ENCODE measurements at places on chromosomes 3 and 15. TPM values are rescaled to one million over a fixed set of nuclear protein-coding genes. Genes with fewer than 3 reads are reported as not detected.

DNA sequence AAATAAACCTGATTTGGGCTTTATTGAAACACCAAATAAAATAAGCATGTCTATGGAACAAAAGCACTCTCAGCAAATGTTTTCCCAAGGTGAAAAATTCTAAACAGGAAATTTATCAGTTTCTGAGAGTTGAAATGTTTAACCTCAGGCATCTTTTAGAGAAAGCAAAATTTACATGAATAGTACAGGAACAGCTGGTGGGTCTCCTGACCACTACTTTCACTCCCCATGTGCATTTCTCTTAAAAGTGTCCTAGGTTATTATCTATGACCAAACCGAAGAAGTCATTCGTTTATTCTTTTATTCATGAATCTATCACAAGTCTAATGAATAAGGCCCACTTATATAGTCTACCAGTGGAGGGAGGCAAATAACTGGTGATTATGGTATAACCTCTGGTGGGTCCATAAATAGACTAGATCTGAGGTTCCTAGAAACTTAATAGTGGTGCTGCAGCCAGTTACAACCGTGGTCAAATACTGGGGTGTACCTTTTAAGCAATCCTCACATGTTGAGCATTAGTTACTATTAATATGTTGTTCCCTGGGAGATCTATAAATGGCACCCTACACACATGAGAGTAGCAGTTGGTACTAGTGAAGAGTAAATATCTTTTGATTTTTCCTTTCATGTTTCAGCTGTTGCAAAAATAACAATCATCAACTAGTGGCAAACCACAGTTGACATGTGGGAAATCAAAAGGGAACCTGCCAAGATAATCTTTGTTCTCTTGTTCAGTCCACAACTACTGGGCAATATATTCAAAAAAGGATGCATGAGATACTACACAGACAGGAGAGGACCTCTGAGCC, 169.3 kb upstream of the STAC start:
- DNase-seq = no peak

DNA sequence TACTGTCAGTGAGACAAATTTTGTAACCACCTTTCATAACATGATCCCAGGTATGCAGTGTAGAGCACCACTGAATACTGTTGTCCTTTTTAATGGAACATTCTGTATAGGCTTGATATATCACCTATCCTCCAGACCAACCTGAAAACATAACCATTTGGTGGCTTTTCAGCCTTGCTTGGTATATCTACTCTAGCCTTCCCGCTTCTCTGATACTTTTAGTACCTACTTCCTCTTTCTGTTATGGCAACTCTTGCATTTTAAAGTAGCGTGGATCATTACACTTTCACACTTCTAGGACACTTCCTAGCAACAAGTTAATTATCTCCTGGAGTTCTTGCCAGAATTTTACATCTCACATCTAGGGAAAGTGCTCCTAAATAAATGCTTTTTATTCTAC, 226.6 kb upstream of the ROBO1 start:
- DNase-seq = no peak

- DNase-seq = peak; percentile 50
Measured at GRCh38 chr3:186109897-186110803, 1.3 kb upstream of the ETV5 start.

- DNase-seq = no peak
Measured at GRCh38 chr3:52396011-52396906, 48.6 kb downstream of the SEMA3G start.

DNA sequence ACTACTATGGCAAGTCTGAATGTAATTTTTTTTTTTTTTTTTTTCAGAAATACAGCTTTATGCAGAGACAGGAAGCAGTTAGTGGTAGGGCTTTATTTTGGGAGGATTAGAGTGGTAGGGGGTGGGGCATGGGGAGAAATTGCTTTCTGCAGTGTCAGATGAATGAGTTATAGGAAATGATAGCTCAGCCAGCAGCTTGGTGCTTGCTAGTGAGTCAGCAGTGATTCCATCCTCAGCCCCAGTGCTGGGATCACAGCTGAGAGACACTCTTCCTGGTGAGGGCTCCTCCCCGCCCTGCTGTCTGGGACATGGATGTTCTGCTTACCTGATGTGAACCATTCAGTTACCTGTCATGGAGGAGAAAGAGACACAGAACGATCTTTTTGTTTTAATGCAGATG, 39.6 kb downstream of the SEMA6D start:
- DNase-seq = no peak

DNA sequence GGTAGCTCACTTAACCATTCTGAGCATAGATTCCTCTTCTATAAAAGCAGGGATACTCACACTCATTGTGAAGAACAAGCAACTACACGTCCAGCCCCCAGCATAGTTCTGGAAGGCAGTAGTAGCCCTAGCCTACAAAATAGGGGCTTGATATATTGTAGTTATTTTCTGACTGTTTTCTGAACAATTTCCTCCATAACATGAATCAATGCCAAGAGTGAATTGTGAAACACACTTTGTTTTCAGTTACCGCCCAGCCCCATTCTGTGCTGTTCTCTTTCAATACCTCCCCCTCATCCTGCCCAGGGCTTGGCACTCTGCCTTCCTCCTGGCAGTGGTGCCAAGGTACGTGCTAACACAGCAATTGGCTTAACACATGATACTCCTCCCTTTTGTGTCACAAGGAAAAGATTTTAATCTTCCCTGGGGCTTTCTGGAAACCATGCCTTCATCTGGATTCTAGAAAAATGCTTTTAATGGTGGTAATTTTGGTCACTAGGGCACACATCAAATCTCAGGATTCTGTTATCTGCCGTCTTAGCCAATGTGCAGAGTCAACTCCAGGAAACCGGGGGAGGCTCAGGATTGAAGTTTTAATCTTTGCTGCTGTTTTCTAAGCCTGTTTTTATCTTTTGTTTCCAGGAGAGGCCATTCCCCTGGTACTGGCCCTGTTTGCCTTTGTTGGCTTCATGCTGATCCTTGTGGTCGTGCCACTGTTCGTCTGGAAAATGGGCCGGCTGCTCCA, 37.2 kb downstream of the IL20RB start:
- peak; percentile 92 for DNase-seq

GRCh38 chr3:29537889-29538609, 257.2 kb downstream of the RBMS3 start:
- DNase-seq = no peak

- DNase-seq = no peak
Measured at GRCh38 chr3:30407651-30408050, 198.8 kb upstream of the TGFBR2 start.

GRCh38 chr3:38490281-38491030, 5.7 kb upstream of the EXOG start:
- no peak for DNase-seq

GRCh38 chr15:89628301-89628700, 27.0 kb downstream of the KIF7 start:
- no peak for DNase-seq

DNA sequence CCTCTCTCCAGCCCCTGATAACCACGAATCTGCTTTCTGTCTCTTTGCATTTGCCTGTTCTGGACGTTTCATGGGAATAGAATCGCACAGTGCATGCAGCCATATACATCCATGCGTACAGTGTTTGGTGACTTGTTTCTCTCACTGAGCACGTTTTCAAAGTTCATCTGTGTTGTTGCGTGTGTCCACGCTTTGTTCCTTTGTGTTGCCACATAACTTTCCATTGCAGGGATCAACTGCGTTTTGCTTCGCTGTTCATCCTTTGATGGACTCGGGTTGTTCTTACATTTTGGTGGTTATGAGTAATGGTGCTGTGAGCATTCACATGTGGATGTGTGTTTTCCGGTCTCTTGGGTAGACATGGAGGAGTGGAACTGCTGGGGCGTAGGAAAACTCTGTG, 56.4 kb upstream of the TAMM41 start:
- DNase-seq = no peak

GRCh38 chr3:132008837-132009236, 26.0 kb downstream of the CPNE4 start:
- no peak for DNase-seq

- no peak for DNase-seq
Measured at GRCh38 chr3:126732281-126733060, 28.4 kb downstream of the CHCHD6 start.

DNA sequence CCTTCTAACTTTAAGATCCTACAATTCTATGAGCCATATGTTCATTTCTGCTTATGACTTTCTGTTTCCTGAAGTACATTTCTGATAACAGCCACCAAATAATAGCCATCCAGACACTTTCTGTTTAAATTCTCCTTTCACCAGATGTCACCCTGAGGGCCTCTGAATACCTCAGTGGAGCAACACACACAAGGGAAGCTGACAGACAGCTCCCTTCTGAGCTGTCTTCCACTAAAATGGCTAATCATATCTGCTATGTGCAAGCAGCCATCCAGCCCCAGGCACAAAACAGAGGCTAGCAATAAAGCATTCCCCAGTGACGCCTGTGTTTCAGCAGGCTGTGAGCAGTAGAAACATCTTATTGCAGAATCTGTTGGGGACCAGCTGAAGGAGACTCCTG, 666.6 kb upstream of the UBE2E2 start:
- no peak for DNase-seq

GRCh38 chr3:36814066-36814717, 49.8 kb upstream of the DCLK3 start:
- DNase-seq = no peak

GRCh38 chr15:83305704-83306291, 21.3 kb upstream of the BNC1 start:
- no peak for DNase-seq

Gene CCDC13
- total RNA-seq = 1.2 TPM

Gene ACSBG1
- total RNA-seq = 1.6 TPM

Gene AEN
- 17.4 TPM for total RNA-seq

Gene MDFIC2
- not detected for total RNA-seq

Gene H1-8
- not detected for total RNA-seq

Gene LOXL1
- 30.9 TPM for total RNA-seq

Gene ZWILCH
- total RNA-seq = 9.0 TPM

Data from ureter (tissue), 1 donor.